Ammon's horn (tissue), 1 donor: ENCODE measurements at places on chromosomes 7 and 10.
A peak's percentile ranks its signal among the peaks of the same experiment; 100 is the strongest.

GRCh38 chr10:72597897-72598296 is 28.0 kb downstream of the MICU1 start:
- no peak for DNase-seq

DNA sequence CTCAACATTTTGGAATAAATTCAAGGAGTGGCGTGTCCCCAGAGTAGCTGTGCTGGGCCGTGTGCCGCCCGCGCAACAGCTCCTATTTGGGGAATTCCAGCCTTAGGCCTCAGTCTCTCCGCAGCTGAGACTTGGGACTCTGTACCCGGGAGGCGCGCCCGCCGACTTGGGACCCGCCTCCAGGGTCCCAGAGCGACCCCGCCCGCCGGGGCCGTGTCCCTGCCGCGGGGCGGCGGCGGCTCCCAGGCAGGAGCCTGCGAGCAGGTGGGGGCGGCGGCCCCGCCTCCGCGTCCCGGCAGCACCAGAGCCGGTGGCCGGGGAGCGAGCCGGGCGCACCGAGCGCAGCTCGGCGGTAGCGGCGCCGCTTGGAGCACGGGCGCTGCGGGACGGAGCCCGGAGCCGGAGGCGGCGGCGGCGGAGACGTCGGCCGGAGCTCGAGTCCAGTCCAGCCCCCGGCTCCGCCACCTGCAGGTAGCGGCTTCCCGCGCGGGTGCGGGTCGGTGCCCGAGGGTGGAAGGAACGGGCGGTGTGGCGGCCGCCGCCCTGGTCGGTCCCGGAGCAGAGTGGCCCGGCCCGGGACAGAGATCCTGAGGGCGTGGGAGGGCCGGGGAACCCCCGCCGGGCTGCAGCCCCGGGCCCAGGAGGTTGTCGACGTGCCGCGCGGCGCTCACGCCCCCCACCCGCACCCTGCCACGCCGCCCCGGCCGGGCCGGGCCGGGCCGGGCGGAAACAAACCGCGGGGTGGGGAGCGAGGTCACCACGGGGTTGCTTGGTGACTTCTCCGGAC is at the start of gene WIPF3:
TSS of gene WIPF3 (plus strand) at position 301 of the 787 bp plus-strand sequence. CDS start 28,217 bp downstream, outside the sequence.
- DNase-seq, result no peak

GRCh38 chr7:134850066-134850465 is 70.6 kb downstream of the CALD1 start:
- no peak for DNase-seq

DNA sequence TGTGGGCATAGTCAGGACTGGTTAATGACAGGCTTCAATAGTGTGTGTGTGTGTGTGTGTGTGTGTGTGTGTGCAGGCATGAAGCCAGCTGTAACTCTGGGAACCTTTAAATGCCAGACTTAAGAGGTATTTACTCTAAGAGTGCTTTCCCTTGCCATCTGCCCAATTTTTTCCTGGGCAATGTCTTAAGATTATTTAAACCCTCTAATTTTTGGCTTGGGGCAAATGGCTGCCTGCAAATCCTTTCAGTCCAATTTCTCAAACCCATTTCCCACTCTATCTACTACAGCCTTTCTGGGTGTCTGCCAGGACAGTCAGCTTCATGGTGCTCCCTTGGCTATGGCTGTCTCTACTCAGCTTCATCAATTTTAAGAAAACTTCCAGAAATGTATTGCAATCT is 62.6 kb upstream of the C1GALT1 start:
- DNase-seq, result no peak

DNA sequence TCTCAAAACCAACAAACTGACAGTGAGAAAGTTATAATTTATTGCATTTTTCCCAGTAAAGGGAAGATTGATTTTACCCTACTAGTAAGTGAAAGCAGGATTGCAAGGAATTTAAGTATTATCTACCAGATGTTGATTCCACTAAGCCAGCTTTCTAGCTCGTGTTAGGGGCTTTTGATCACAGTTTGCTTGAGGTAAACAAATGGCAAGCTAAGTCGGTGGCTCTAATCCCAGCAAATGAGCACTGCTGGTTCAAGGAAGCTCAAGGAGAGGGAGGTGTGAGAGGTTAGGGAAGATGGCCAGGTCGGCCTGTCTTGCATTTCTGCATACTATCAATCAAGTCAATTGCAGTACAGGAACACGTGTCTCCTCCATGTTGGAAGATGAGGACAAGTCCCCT is 448.7 kb upstream of the POM121L12 start:
- DNase-seq, result no peak

GRCh38 chr10:14879124-14879927 is 660 bp downstream of the SUV39H2 start:
- DNase-seq, result peak; percentile 18

DNA sequence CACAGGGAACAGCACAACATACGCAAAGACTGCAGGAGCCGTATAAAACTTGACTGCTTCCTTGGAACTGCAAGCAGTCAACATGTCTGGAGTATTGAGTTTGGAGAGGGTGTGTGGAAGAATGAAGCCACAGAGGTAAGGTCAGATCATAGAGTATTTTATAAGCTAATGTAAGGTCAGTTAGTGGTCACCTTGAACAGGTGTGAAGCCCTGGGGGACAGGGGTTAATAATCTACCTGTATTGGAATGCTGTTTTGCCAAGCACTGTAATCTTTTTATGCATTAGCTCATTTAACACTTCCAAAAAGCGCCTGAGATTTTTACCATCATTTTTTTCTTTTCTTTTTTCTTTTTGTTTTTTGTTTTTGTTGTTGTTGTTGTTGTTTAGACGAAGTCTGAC is 23.1 kb downstream of the PLAU start:
- no peak for DNase-seq

- no peak for DNase-seq
Observed at GRCh38 chr10:96578022-96578421, 8.8 kb downstream of the TM9SF3 start.

GRCh38 chr7:135327458-135327857 is 93.8 kb downstream of the STRA8 start:
- DNase-seq, result no peak

- no peak for DNase-seq
Observed at GRCh38 chr10:120477021-120477742, 20.2 kb downstream of the PLPP4 start.

GRCh38 chr10:46325021-46325420 is 38.2 kb downstream of the ANTXRL start:
- DNase-seq, result no peak

GRCh38 chr10:96655461-96656197 is 64.7 kb downstream of the PIK3AP1 start:
- DNase-seq, result no peak
